ENCODE measurements at places on chromosomes 6 and 20. TPM values are rescaled to one million over a fixed set of nuclear protein-coding genes. Genes with fewer than 3 reads are reported as not detected.
A peak's percentile ranks its signal among the peaks of the same experiment; 100 is the strongest.

FKBP1A gene
- 553 TPM for polyA plus RNA-seq

DNA sequence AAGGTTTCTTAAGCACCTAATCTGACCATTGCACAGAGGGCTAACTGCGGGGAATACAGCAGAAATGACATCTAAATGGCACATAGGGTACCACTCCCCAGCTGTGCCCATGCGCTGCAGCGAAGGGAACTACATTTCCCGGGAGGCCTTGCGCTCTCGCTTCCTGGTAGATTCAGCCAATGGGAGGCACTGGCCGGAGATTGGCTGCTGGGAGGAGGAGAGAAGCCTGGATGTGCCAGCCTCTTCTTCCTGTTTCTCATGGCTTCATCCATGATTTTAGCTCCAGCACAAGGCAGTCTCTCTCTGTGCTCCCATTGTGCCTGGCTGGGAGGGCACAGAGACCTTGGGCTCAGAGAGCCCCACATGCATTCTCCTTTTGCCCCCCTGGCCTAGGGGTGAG, 101.7 kb upstream of the FOXA2 start:
- no peak for DNase-seq

- no peak for DNase-seq
Observed at GRCh38 chr6:107550241-107550840, 60.4 kb downstream of the SOBP start.

- no peak for DNase-seq
Observed at GRCh38 chr20:1854246-1854645, 41.0 kb upstream of the SIRPA start.

DNA sequence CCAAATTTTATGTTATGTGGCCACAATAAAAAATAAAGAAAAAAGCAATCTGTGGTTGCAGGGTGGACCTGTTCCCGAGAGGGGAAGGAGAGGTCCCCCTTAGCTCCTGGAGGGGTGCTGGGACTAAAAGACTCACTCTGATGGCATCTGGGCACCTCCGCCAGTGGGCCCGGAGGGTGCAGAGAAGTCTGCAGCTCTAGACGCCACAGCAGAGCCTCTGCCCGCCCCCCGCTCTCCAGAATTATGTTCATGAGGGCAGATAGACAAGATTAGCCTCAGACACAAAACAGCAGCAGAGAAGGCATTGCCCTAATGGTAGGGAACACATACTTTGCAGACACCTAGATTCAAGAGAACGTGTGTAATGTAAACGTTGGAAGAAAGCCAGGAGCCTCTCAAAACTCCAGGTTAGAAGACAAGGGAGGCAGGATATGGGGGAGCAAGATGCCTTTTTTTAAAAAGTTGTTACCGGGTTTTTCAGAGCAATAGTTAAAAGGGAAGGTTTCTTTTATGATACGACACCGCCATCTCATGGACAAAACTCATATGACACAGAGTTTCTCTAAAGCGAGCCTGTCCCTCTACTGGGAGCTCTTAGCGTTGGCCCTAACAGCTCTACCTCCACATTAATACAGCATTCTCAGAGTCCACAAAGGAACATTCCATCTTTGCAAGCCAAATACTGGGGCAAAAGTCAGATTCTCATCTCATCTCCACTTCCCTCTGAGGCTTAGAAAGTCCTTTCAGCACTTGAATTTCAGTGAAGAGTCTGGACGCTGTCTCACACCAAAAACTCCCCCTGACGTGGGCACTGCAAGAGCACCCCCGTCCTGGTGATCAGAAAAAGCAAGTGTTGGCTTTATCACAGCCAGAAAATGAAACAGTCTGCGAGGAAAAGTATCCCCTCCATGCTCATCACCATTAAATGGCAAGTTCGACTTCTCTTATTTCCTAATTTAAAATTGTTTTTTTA, 47.2 kb downstream of the FOXF2 start:
- peak; percentile 32 for DNase-seq

PPP1R14C gene
- polyA plus RNA-seq, result 31.2 TPM

DNA sequence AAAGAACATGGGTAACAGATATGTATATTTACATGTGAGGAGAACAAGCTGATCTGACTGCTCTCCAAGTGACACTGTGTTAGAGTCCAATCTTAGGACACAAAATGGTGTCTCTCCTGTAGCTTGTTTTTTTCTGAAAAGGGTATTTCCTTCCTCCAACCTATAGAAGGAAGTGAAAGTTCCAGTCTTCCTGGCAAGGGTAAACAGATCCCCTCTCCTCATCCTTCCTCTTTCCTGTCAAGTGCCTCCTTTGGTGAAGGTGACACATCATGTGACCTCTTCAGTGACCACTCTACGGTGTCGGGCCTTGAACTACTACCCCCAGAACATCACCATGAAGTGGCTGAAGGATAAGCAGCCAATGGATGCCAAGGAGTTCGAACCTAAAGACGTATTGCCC, 5.2 kb downstream of the HFE start:
- no peak for DNase-seq

OPRM1 gene
- not detected for polyA plus RNA-seq

HCRTR2 gene
- polyA plus RNA-seq, result not detected

- DNase-seq, result no peak
Observed at GRCh38 chr6:15058200-15059061, 187.4 kb upstream of the JARID2 start.

Measured in foreskin keratinocyte (primary cell).